RWPE1 (cell line): ENCODE measurements at places on chromosomes 12 and 14.

- no peak for DNase-seq
Measured at GRCh38 chr12:20089077-20089476, 279.3 kb upstream of the PDE3A start.

DNA sequence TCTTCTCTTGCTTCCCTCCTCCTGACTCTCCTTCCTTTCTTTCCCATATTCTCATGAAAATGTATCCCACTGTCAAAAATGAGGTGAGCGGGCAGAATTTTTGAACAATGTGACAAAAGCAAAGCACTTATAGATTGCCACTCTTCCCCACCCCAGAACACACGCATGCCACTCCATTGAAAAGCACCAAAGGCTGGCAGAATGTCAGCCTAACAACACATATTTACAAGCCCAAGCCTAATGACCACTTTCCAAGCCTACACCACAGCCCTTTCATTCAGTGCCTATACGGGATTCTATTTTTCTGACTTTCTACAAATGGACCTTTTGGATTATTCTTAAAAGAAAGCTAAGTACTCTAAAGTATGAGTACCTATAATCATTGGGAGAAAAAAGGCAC, 62.9 kb upstream of the METAP2 start:
- DNase-seq: no peak

GRCh38 chr12:67980391-67980790, 8.9 kb upstream of the IFNG-AS1 start:
- no peak for DNase-seq

GRCh38 chr14:104639885-104640548, 35.4 kb upstream of the TMEM179 start:
- DNase-seq: peak; percentile 75

DNA sequence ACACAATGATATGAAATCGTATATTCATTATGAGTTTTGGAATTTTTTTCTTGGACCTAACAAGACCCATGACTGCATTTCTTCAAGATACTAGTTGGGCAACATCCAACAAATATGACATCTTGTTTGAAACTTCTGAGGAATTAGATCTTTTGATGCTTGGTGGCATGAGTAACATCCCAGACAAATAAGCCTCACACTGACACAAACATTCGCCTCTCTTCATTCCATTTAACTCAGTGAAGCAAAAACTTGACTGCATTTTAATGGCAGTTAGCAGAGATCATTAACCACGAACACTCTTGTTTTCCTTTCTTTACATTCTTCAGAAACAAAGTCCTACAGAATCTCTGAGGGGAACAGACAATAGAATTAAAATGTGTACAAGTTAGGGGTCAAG, 758.3 kb downstream of the C12orf50 start:
- DNase-seq: no peak

DNA sequence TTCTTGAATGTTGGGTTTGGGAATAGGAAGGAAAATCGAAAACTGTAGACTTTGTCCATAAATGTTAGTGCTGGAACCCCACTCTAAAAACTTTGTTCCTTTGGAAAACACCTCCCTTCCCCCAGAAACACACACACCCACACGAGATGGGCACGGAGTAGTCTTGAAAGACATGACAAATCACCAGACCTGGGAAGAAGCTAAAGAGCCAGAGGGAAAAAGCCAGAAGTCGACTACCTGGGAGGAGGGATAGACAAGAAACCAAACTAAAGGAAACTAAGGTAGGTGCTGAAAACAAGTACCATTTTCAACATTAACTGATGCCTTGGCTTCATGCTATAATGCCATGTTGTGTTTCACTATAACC, 925 bp upstream of the NANOG start:
- no peak for DNase-seq

DNA sequence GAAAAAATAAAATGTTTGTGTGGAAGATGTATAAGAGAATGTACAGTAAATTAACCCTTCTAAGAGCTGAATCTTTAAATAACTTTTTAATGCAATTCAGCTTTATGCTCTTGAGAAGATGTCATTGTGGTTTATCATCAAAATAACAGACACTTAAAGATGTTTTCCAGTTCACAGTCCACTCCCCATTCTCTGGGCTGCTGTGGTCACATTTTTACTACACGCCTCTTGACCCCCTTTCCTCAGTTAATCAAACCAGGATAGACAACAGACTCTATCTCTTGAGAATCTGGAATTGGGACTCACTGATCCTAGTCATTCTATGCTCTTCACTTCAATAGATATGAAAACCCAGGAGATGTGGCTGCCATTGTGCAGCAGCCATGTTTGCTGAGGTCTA, 24.7 kb upstream of the OR6J1 start:
- DNase-seq: no peak

GRCh38 chr12:33156042-33156441, 259.5 kb upstream of the PKP2 start:
- DNase-seq: no peak

- DNase-seq: no peak
Measured at GRCh38 chr12:84857525-84858208, 54.9 kb downstream of the SLC6A15 start.

DNA sequence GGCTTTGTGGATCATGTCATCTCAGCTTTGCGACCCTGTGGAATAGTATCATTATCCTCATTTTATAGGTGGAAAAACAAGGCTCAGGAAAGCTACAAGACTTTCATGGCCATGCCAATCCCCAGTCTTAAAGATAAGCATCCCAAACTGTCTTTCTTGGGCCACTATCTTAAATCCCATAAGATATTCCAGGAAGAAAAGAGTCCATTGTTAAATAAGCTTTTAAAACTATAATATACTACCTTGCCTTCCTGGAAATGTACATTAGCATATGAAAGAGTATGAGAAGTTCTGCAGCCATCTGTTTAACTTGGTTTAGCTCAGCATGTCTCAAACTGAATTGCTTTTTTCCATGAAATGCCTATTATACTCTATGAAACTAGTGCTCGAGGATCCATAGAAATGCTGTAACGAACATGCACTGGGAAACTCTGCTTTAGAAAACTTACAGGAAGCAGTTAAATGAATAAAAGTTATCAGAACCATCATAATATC, 77.1 kb downstream of the B4GALNT3 start:
- no peak for DNase-seq

DNA sequence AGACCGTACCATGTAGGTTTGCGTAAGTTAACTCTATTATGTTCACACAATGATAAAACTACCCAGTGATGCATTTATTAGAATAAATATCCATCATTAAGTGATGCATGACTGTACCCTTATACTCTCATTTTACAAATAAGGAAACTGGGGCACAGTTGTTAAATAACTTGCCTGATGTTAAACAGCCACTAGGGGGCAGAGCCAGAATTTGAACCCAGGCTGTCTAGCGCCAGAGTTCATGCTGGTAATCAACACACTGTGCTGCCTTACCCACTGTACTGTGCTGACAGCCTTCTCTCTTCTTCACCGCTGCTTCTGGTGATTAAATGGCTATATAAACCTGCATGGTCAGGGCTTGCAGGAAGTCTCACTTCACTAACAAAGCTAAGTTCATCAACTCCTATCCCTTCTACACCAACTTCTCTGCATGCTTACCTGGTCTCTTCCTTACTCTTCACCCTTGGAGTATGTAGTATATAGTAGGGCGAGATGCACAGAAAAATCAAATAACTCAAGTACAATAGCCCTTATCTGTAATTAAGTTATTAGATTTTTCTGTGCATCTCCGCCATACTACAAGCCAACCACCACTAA, 43.6 kb upstream of the APPL2 start:
- no peak for DNase-seq
